ENCODE measurements at places on chromosomes 12 and 14.

GRCh38 chr14:41490323-41490722 is 116.4 kb upstream of the LRFN5 start:
- no peak for DNase-seq

DNA sequence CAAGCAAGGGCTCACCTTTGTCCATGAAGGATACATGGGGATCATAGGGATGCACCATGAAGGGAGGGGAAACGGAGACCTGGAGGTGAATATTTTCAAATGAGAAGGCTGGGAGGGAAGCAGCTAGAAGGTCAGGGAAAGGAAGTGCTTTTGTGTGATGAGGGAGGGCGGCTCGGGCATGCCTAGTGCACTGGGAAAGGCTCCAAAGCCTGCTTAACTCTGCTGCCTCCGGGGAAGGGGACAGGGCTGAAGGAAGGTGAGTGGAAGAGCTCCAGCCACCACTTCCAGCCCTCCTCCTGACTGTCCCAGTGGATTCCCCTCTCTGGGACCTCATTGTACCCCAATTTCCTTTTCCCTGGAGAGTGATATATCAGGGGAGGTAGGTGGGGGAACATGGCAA is 149.4 kb upstream of the PRMT8 start:
- no peak for DNase-seq

DNA sequence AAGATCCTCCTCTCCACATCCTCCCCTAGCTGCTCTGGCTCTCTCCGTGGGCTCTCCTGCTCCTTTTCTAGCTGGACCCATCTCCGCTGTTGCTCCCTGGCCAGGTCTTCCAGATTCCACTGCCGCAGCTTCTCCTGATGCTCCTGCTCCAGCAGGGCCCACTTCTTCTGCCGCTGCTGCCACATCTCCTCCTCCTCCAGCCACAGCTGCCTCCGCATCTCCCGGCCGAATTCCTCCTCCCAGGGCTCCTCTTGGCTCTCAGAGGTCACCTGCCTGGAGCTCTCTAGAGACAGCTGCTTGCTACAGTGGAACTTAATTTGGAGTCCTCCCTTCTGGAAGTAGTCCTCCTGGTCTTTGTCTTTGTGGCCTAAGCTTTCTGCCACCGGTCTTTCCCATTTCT is 5.5 kb downstream of the FAM186B start:
- no peak for DNase-seq

- DNase-seq: no peak
Measured at GRCh38 chr14:77761205-77761931, 412 bp upstream of the SNW1 start.

GRCh38 chr12:131830914-131831571 is 2.9 kb downstream of the MMP17 start:
- peak; percentile 18 for DNase-seq

DNA sequence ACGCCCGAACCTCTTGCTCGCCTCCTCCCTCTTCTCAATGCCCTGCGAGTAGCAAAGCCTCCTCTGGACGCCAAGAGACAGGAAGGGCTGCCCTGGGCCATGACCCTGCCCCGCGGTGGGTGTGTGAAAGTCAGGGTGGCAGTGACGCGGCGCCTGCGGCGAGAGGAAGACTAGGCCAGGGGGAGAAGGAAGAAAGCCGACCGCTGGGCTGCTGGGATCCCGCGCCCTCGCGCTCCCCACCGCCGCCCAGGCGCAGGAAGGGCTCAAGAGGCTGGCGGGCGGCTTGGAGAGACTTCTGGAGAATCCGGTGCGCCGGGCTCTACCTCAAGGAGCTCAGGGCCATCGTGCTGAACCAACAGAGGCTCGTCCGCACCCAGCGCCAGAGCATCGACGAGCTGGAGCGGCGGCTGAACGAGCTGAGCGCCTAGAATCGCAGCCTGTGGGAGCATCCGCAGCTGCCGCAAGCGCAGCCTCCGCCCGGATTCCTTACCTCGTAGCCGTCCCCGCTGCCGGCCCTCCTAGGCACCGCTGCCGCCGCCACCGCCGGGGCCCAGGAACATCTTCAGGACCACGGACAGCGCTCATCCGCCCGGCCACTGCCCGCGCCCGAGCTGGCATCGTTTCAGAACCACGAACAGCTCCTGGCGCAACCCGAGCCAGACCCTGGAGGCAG is 105.0 kb upstream of the PRB2 start:
- DNase-seq: peak; percentile 57

- DNase-seq: no peak
Measured at GRCh38 chr14:72666610-72667009, 227.3 kb downstream of the DPF3 start.

DNA sequence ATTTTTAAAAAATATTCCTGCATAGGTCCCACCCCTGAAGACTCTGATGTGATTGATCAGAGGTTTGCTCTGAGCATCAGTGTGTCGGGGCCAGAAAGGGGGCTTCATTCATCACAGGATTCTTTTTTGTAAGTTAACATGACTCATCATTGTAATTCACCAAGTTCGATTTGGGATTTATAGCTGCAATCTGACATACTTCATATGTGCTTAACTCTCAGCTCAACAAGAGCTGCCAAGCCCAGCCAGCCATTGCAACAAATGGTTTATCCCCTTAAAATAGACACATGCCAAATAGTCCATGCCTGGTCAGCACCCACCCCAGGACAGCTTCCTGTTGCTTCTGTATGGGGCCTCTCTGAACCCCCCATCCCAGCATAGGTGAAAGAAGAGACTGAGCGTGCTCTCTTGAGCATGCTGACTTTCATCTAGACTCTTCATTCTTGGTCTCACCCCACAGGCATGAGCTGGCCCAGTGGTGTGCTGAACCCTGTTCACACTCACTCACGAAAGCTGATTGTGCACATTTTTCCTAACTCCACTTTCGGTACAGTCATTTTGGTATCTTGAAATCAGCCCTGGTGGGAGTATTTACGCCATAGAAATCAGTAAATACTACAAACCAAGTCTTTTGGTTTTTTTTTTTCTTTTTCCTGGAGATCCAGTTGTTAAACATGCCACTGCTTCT is 101.4 kb downstream of the STAB2 start:
- DNase-seq: no peak

- DNase-seq: no peak
Measured at GRCh38 chr14:73459959-73460358, 1.6 kb upstream of the NUMB start.

DNA sequence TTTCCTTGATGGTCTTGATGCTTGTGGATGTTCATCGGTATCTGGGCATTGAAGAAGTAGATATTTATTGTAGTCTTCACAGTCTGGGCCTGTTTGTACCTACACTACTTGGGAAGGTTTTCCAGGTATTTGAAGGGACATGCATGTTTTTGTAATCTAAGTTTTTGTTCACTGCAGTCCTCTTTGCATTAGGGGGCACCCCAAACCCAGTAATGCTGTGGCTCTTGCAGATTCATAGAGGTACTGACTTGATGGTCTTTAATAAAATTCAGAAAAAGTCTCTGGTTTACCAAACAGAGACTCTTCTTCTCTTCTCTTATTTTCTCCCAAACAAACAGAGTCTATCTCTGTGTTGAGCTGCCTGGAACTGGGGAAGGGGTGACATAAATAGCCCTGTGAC is 150.9 kb upstream of the SLC16A7 start:
- no peak for DNase-seq

DNA sequence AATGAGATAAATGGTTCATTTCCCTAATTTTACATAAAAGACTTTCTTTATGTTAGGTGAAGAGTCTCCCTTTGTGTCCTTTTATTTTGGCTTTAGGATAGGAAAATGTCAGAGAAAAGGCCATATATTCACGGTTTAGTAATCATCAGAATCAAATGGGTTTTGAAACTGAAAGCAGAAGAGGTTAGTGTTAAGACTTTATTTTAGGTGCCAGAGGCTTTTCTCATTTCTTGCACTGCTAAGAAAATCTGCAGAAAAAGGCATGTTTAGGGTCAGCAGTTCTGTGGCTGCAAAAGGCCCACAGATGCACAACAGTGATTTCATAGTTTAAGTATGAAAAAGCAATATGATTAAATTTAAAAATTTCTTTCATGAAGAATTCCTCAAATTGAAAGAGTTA is 80.4 kb upstream of the SINHCAF start:
- no peak for DNase-seq

DNA sequence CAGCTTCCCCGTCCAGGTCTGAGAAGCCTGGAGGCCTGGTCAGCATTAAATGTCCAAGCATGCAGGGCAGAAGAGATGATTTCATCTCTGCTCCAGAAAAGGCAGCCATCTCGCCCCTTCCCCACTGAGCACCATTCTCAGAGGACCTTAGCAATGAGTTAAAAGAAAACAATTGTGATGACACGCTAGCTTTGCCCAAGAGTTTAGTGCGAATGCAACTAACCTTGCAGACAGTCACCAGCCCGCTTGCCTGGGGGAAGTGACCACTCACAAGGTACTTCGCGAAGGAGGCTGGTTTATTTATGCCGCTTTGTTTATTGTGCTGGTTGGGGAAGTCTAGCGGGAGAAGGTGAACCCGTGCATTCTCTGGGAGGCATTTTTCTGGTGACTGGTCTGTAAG is 170.7 kb downstream of the RBM19 start:
- DNase-seq: no peak

Data from stimulated activated CD8-positive, alpha-beta memory T cell treated with anti-CD3 and anti-CD28 coated beads, Interleukin-4, amount 100 ng/mL, for 24 hours (primary cell).